HL-60 (cell line): ENCODE measurements at places on chromosomes 2 and 18.
A peak's percentile ranks its signal among the peaks of the same experiment; 100 is the strongest.

- no peak for DNase-seq
Observed at GRCh38 chr2:192035731-192036442, 158.8 kb downstream of the TMEFF2 start.

GRCh38 chr2:9832586-9832985 lies 10.7 kb upstream of the TAF1B start:
- DNase-seq: no peak

DNA sequence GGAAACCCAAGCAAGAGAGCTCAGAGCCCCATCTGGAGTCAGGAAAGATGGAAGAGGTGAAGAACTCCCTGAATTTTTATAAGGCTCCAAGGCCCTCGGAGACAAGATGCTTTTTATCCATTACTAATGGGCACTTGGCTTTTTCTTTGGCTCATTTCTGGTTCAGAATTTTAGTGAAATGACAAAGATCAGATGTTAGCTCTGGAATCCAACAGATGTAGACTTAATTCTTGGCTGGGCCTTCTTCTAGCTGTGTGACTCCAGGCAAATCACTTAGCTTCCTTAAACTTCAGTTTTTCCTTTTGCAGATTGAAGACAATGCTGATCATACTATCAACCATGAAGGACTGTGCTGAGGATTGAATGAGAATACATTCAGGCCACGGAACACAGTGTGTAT lies 85.2 kb downstream of the HRH4 start:
- DNase-seq: no peak

DNA sequence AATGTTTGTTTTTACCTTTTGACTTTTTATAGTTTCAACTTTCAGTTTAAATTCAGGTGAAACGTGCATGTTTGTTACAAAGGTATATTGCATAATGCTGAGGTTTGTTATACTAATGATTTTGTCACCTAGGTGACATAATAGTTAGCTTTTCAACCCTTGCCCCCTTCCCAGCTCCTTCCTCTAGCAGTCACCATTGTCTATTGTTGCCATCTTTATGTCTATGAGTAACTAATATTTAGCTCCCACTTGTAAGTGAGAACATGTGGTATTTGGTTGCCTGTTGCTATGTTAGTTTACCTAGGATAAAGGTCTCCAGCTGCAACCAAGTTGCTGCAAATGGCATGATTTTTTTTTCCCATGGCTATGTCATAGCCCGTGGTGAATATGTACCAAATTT lies 322.3 kb upstream of the SETBP1 start:
- no peak for DNase-seq

DNA sequence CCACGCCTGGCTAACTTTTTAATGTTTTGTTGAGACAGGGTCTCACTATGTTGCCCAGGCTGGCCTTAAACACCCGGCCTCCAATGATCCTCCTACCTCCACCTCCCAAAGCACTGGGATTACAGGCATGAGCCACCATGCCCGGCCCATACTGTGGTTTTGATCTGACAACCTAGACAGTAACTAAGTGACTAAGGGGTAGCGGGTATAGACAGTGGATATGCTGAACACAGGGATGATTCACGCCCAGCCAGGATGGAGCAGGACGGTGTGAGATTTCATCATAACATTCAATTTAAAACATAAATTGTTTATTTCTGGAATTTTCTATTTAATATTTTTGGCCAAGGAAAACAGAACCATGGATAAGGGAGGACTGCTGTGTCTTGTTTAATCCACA lies 36.0 kb upstream of the YPEL5 start:
- no peak for DNase-seq

- DNase-seq: no peak
Observed at GRCh38 chr2:101698844-101699754, 1.6 kb downstream of the MAP4K4 start.

DNA sequence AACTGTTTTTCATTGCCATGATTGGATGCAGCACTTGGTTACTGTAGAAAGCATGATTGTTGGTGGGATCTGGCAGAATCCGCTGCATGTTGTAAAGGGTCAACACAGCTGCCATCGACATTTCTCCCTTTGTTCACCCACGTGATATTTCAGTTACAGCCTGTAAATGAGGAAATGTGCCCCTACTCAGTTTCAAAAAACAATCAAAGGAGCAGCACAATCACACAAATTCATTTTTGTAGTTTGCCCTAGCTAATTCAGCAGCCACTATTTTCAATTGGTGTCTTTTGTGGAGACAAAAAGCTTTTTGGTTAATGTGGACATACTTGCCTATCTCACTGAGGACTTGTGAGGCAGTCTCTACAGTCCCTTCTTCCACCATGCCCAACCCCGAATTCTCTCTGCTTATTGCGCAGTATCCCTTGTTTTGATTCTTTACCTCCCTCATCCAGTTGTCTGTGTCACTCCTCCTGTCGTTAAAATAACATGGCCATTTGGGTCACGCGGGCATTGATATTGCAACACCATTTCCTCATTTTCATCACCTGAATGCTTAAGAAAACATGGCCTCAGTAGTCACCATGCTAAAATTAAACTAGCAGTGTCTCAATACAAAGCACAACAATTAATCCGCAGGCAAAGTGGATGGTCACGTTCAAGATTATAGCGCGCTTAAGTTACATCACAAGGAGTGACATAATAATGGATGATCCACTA lies 6.4 kb upstream of the PROC start:
- peak; percentile 98 for DNase-seq
